Stimulated activated CD8-positive, alpha-beta memory T cell treated with anti-CD3 and anti-CD28 coated beads, Interleukin-4, amount 100 ng/mL, for 1 hour (primary cell): ENCODE measurements at places on chromosomes 7 and 10.

DNA sequence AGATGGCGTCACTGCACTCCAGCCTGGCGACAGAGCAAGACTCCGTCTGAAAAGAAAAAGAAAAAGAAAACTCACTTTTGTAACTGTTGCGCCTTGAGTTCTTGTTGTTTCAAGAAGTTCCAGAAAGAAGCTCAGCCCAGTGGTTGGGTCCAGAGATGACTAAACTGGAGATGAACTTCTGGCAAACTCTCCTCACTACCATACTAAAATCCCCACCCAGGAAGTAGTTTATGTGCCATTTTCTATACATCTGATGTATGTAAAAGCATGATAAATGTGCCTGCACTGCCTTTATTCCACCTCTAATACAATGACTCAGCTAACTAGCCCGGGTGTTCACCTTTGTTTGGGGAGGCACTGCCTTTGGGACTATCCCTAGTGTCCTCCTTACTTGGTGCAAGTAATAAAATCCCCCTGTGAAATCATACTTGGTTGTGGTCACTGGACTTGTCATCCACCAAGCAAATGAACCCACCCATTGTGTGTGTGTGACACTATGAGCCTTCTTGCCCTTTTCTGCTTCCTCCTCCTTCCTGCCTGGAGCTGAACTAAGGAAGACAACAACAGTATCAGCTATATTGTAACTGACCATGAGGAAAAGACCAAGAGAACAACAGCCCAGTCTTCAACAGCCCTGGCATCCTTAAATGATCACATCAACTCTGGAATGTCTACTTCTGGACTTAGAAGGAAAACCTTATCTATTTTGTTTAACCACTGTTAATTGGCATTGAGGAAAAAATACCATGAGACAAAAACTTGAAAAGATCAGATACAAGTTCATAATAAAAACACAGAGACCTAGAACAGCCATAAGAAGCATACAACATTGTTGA is 33.6 kb downstream of the JMJD1C start:
- DNase-seq: no peak

- no peak for DNase-seq
Measured at GRCh38 chr10:114681542-114681941, 23.5 kb upstream of the ABLIM1 start.

DNA sequence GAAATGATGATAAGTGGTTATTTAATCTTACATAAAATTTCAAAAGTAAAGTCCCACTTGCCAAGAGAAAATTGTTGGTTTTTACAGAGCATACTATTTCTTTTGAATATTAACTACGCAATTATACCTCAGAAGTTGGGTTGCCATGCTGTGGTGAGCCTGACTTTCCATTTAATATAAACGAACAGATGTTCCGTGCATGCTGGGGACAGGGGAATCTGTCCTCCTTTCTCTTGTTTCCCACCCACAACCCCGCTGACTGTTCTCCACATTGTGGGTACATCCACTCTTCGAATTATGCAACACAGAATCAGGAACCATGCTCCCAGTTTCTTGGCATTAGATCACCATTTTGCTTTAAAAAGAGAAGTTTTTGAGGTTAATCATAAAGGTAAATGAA is 29.2 kb upstream of the RTKN2 start:
- no peak for DNase-seq

DNA sequence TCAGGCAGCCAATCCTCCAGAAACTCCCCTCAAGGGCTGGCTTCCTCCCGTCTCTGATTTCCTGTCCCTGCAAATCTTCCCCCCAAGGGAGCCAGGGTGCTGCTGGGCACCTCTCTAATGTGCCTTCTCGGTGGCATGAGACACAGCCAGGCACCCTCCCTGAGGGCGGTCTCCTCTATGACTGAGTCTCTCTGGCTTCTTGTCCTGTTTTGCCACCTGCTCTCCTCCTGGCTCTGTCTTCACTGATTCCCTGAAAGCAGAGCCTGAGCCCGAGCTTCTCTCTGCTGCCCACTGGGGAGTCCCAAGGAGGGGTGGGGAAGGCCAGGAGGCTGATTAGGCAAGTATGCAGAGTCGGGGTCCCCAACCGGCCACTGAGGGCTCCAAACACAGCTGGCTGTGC is 60.4 kb upstream of the INSIG1 start:
- no peak for DNase-seq

GRCh38 chr10:128537834-128538330 is 411.7 kb upstream of the MKI67 start:
- no peak for DNase-seq

DNA sequence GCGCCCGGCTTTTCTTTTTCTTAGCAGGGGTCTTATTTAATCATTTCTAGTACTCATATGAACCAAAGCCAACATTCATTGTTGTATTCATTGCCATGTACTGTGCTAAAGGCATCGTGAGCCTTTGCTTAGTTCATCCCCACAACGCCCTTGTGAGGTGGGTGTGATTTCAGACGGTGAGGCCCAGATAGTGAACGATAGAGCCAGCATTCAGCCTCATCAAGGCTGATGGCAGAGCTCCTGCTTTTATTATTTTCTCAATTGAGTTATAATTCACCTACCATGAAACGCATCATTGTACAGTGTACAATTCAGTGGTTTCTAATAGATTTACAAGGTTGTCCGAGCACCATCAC is 50.1 kb downstream of the HK1 start:
- DNase-seq: no peak

DNA sequence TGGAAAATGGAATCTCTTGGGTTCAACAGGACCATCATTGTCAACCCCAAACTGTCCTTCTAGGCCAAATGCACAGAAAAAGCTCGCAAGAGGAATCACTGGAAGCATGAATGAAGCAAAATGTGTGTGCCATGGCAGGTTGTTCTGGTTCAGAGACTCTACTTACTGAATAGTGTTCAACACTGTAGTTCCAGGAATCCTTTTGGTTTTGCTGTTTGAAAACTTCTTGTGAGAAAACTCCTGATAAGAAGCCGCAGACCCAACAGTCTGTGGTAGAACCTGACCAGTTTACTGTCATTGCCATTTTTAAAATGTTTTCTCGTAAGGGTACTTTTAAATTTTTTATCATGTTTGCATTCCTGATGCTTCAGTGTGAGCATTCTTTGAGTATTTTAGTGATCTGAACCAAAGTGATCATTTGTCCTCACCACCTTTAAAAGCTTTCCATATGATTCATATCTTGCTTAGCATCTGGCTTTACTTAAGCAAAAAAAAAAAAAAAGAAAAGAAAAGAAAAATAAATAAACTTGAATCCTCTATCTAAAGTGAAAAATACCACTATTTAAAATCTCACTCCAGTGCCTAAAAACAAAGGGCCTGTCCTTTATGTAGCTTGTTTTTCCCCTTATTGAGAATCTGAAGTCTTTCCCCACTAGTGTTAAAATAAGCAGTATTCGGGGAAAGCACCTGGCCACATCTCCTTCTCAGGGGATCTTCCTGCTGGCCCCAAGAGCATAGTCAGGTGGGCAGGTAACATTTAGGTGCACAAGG is 92.4 kb downstream of the WNT2 start:
- no peak for DNase-seq

DNA sequence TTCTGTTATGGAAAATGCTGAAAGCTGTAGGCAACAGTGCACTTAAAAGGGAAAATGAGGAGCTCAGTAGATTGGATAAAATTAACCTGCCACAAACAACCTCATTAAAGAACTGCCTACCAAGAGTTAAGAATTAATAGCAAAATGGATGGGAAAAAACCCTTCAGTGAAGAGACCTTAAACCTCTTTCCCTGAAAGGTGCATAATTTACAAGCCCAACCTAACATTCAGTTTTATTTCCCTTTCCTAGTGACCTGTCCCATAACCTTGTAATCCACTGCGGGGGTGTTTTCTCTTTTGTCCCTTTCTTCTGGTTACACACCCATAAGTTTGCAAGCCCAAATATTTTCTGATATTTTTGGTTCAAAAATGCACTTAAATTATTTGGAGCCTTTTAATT is 21.9 kb downstream of the SKIDA1 start:
- DNase-seq: no peak

- DNase-seq: no peak
Measured at GRCh38 chr7:94297397-94297838, 97.3 kb upstream of the COL1A2 start.

GRCh38 chr7:66687186-66687585 is 53.3 kb upstream of the RABGEF1 start:
- DNase-seq: no peak

DNA sequence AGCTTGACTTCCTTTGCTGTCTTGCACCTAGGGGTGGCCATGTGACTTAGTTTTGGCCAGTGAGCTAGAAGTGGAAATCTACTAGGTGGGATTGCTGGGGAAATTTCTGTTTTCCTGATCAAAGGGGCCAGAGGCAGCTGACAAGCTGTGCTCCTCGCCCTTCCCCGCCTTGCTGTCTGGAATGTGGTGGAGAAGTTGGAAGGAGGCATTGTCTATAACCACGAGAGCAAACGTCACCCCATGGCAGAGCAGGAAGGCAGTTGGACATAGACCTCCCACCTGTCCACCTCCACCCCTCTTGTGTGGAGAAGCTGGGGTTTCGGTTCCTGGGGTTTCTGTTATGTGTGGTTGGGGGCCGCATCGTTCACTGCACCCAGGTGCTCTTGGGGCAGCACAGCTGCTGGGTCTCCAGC is 7.3 kb downstream of the SFRP5 start:
- DNase-seq: no peak

- DNase-seq: no peak
Measured at GRCh38 chr7:38795593-38795992, 113.4 kb downstream of the VPS41 start.

DNA sequence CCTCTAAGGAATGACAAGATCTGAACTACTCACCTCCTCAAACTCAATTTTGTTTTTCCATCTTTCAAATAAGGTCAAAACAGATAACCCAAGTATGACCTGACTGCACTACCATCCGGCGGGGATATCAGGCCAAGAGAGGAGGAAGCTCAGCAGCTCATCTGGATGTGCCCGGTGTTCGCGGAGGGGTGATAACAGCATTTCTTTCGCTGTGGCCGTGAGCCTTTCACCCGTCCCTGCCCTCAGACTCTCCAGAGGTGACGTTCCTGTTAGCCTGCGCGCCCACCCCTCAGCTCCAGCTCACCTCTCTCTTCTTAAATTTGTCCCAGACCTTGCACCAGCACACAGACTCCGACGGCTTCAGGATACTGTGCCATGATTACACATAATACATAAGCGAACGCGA is 526 bp downstream of the ZNF248 start:
- no peak for DNase-seq

DNA sequence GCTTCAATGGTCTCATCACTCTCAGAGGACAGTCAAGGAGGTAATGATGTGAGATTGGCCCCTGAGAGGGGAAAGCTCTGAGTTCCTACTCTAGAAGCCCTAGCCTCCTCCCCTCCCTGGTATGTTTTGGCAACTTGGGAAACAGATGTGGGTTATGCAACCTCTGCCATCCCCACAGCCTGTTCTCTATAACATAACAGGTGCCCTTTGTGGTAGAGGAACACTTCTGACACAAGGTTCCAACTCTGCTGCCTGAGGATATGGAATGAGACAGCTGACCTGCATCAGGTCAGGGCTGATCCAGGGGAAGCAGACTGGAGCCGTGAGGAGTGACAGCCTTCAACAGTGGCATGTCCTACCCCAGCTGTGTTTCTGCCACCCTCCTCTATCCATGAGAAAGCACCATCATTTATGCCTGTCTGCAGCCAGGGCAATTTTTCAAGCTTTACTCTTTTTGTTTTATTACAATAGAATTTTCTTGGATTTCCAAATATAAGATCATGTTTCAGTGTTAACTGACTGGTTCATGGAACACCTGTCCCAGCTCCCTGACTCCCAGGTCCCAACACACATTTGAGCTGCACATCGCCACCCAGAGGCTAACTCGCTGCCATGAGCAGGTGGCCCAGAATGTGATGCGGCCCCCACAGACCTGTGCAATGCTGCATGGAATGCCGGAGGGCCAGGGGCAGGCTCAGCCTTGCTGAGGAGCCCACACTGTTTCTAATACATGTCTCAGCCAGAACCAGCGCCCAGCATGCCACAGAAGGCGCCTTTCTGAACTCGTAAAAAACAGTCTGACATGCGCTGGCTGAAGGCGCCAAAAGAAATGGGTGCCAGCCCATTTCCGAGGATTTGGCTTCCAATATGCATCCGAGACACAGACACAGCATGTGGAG is 124.8 kb upstream of the CHST15 start:
- DNase-seq: no peak

- DNase-seq: no peak
Measured at GRCh38 chr7:77561352-77561751, 24.3 kb downstream of the PTPN12 start.

DNA sequence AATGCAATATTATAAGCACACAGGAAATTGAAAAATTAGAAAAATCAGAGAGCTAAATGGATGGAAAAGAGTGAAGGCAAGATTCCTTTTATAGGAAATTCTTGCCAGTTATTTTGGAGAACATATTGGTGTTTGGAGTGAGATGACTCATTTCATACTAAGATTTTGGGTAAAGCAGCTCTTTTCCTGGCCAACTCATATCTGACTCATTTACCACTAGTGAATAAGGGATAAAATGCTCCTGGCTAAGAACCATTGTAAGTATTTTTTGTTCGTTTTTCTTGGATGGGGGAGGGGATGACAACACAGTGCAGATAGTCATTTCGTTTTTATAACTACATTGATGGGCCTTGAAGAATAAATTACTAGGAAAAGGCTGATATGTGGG is 139.3 kb downstream of the TWIST1 start:
- no peak for DNase-seq

DNA sequence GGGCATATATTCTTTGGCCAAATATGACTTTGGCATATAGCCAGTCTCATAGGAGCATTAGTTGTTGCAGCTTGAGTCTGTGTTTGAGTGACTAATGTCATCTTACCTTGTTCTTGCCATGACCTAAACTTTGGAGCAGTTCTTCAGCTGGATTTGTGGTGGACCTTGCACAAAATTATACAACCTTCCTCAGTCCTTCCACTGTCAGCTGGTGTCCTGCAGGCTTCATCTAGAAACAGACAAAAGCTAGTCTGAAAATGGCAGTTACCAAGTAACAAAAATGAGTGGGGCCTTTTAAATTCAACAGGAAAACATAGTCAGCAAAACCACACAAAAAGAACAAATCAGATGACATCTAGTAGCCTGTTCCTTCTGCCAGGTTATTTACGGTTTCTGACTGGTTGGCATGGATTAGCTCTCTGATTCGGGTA is 59.5 kb upstream of the HECTD2 start:
- no peak for DNase-seq

- DNase-seq: no peak
Measured at GRCh38 chr10:89114846-89115625, 92.1 kb downstream of the CH25H start.

- DNase-seq: no peak
Measured at GRCh38 chr10:11720260-11720741, 21.9 kb upstream of the ECHDC3 start.

DNA sequence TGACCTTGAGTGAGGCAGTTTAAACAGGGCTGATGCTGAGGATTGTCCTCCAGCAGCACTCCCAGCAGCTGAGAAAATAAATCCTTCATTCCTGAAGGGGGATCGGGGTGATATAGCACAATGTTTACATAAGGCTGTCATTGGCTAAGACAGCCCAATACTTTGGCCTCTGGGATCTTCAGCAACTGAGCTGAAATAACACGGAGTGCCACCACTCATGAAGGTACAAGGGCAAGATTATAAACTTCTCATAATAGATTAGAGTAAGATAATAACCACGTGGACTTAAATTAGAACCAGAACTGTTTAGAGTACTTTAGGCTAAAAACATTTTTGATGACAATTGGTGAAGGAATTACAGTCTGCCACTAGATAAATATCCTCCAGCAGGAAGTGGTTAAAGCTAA is 70.0 kb upstream of the PAPSS2 start:
- DNase-seq: no peak
